ENCODE measurements at places on chromosomes 16 and 17. TPM values are rescaled to one million over a fixed set of nuclear protein-coding genes. Genes with fewer than 3 reads are reported as not detected.
A peak's percentile ranks its signal among the peaks of the same experiment; 100 is the strongest.

DNA sequence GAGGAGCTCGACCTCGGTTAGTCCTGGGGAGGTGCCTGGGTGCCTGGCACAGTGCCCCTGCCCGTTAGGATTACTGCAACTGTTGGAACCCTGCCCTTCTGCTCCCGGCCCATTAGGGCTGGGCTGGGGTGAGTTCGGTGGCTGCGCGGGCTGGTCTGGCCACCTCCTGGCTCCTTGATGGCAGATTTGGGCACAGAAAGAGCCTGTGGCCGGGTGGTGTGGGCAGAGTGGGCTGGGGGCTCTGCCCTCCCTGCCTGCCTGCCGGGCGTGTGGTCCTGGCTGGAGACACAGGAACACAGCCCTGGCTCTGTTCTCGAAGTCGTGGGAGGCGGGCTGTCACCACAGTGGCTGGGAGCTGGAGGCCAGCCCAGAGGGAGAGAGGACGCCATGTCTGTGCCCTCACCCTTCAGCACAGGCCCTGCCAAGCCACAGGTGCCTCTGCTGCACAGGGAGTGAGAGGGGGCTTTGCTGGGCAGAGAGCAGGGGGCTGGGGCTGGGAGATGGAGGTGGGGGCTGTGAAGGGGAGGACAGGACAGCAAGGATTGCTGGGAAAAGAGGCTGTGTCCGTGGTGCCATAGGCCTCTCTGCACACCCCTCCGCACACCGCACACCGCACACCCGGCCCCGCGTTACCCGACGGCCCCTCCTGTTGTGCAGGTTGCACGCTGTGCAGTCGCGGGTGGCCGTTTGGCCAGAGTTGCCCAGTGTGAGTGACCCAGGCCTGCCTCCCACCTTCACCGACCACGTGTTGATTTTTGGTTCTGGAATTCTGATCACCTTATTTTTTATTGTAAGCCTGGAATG is 236.6 kb upstream of the GSE1 start:
- H3K27me3 ChIP-seq = peaks cover 3% of the 10 kb centered on the region
- DNase-seq = no peak
- H3K4me3 ChIP-seq = no peak overlapping the region
- H3K4me1 ChIP-seq = peaks cover 39% of the 10 kb centered on the region
- no peak overlapping the region for H3K27ac ChIP-seq

DNA sequence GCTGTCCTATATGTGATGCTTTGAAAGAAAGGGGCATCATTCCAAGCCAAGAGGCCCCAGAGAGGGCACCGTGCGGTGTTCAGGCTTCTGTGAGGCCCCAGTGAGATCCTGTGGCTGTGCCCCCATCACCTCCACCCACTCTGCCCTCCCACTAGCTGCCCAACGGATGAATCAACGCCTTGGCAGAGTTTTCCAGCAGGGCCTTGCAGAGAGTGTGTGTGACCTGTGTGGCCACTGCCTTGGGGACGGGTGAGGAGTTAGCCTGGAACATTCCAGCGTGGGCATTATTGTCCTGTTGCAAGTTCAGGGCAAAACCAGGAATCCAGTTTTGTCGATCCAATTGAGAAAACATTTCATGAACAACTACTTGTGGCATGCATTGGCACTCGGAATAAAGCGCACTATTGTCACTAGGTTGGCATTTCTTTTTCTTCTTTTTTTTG is 53.7 kb downstream of the SF3B3 start:
- peak overlapping the region; percentile 62 for H3K4me3 ChIP-seq
- DNase-seq = peak; percentile 76

GRCh38 chr17:44385287-44386181 is 3.9 kb downstream of the ITGA2B start:
- H3K27me3 ChIP-seq = peaks cover 11% of the 10 kb centered on the region
- no peaks in the 10 kb centered on the region for H3K4me1 ChIP-seq
- no peak overlapping the region for H3K27ac ChIP-seq
- peak; percentile 29 for DNase-seq
- peak overlapping the region; percentile 75 for H3K4me3 ChIP-seq

- no peak overlapping the region for H3K4me3 ChIP-seq
- peaks cover 35% of the 10 kb centered on the region for H3K36me3 ChIP-seq
- H3K27ac ChIP-seq = peak overlapping the region; percentile 28
- H3K4me1 ChIP-seq = peaks cover 39% of the 10 kb centered on the region
Observed at GRCh38 chr16:28168991-28169554, 42.7 kb downstream of the XPO6 start.

The BCL6B gene
- total RNA-seq = not detected

DNA sequence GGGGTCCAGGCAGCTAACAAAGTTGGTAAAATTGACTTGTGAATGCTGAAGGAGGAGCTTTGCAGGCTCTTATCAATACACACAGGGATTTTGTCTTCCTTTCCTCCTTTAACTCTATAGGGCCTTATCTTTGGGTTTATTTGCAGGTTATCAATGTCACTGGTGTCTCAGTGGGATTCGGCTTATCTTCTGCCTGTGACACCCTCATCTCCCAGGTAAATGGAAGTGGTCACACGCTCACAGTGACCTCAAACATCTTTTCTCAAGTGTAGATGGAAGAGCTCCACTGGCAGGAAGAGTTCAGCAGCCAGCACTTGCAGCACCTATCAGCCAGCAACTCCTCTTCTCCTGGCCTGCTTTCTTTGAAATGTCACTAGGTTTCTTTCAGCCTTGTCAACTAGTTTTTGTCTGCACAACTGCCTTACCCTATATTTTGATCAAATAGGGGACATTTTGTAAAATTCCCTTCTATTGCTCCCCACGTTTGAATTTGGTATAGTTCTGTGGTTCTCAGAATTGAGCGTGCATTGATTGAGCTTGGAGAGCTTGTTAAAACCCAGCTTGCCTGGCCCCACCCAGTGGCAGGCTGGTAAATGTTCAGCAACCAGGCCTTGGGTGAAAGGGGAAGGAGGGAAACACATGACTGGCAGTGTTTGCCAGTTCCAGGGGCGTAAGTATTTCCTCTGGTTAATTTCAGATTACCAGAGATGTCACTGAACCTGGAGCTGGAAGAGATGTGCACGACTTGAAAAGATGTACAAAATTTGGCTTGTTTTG is 12.8 kb downstream of the SLC47A1 start:
- DNase-seq = no peak
- no peaks in the 10 kb centered on the region for H3K36me3 ChIP-seq
- H3K4me1 ChIP-seq = no peaks in the 10 kb centered on the region
- no peak overlapping the region for H3K4me3 ChIP-seq
- peaks cover 26% of the 10 kb centered on the region for H3K27me3 ChIP-seq

The SKAP1 gene
- not detected for total RNA-seq

DNA sequence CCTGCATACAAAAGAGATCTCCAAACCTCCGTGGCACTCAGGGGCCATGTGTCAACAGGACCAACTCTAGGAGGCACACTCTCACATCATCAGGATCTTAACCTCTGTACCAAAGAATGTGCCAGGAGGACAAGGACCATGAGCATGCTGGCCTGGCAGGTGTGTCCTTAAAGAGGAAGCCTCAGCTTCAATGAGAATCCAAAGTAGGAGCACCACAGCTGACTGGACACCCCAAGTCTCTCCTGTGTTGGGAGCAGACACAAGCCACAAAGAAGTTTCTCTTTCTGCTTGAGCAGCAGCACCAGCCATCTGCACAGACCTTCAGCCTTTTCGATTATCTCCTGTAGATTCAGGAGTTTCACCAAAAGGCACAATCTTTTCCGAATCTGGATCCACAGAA is 1734.5 kb downstream of the TP53TG3F start:
- H3K27me3 ChIP-seq = no peaks in the 10 kb centered on the region
- no peaks in the 10 kb centered on the region for H3K4me1 ChIP-seq
- no peak overlapping the region for H3K4me3 ChIP-seq
- no peak overlapping the region for H3K27ac ChIP-seq

- peaks cover 11% of the 10 kb centered on the region for H3K27me3 ChIP-seq
- H3K4me3 ChIP-seq = peak overlapping the region; percentile 43
- H3K4me1 ChIP-seq = peaks cover 59% of the 10 kb centered on the region
- no peak for DNase-seq
- peaks cover 33% of the 10 kb centered on the region for H3K36me3 ChIP-seq
Observed at GRCh38 chr16:75239542-75240122, 11.8 kb downstream of the BCAR1 start.

GRCh38 chr16:10169904-10170410 is 12.3 kb downstream of the GRIN2A start:
- no peak overlapping the region for H3K27ac ChIP-seq
- H3K27me3 ChIP-seq = no peaks in the 10 kb centered on the region
- H3K36me3 ChIP-seq = peaks cover 7% of the 10 kb centered on the region
- H3K4me1 ChIP-seq = peaks cover 75% of the 10 kb centered on the region

DNA sequence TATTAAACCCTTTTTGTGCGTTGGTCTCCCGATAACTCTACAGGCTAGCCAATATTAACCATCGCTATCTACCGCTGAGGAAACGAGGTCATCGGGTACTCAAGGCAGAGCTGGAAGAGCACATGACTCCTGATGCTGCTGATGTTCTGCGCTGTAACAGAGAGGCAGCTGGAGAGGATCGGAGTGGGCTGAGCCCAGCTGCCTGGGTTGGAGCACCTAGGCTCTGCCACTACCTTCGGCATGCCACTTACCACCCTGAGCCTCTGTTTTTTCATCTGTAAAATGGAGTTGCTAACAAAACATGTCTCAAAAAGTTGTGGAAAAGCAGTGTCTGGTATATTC is 432 bp upstream of the SLC46A1 start:
- no peaks in the 10 kb centered on the region for H3K4me1 ChIP-seq
- H3K27me3 ChIP-seq = peaks cover 32% of the 10 kb centered on the region

DNA sequence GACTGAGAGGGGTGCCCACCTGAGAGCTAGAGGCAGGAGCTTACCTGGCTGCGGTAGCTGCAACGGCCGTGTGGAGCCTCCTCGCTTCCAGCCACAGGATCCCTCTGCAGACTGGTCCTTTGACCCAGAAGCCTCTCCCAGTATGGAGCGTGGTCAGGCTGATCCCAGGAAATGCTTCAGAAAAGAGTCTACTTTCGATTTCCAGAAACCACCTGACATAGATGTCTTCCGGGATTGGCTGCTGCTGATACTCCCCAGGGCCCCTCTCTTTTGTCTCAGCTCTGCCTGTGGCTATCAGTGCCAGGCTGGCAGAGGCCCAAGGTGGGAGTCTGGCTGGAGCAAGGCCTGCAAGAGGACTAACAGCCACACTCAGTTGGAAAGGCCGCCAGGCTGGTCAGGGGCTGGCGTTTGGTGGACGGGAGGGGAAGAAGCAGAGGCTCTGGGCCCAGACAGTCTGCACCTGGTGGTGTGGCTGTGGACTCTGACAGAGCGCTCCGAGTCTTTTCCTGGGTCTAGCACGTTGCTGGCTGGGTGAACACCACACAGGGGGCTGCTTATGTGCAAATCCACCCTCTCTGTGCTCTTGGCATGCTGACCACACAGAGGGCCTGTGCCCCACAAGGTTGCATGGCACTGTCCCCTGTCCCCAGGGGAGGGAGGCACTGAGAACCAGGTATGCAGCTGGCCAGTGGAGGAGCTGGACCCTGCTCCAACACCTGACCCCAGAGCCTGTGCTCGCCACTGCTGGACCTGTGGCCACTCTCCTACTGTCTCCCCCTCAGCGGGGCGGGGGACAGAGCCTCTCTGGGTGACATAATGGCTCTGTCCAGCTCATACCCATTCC is at the start of gene LGALS3BP:
TSS of gene LGALS3BP (minus strand) at position 144 of the 844 bp plus-strand sequence. CDS start 2,732 bp downstream, outside the sequence.
- peak; percentile 51 for DNase-seq
- no peaks in the 10 kb centered on the region for H3K36me3 ChIP-seq
- H3K27ac ChIP-seq = peak within 1 kb of the TSS; percentile 18
- H3K4me1 ChIP-seq = peaks cover 6% of the 10 kb centered on the region
- no peaks in the 10 kb centered on the region for H3K27me3 ChIP-seq
- H3K4me3 ChIP-seq = peak within 1 kb of the TSS; percentile 54

- H3K27ac ChIP-seq = peak overlapping the region; percentile 57
- no peaks in the 10 kb centered on the region for H3K27me3 ChIP-seq
- H3K36me3 ChIP-seq = peaks cover 4% of the 10 kb centered on the region
- H3K4me3 ChIP-seq = no peak overlapping the region
Observed at GRCh38 chr16:75044800-75045361, 46.1 kb downstream of the ZNRF1 start.

The CDH1 gene
- 0.48 TPM for total RNA-seq

- no peak overlapping the region for H3K4me3 ChIP-seq
- no peak overlapping the region for H3K27ac ChIP-seq
- no peaks in the 10 kb centered on the region for H3K4me1 ChIP-seq
- H3K36me3 ChIP-seq = peaks cover 5% of the 10 kb centered on the region
- H3K27me3 ChIP-seq = 0 out of 2 replicates have a peak, but pooled peaks cover 2% of the 10 kb centered on the region
Observed at GRCh38 chr16:12688951-12689850, 114.5 kb downstream of the CPPED1 start.

The PEMT gene
- 43.6 TPM for total RNA-seq

DNA sequence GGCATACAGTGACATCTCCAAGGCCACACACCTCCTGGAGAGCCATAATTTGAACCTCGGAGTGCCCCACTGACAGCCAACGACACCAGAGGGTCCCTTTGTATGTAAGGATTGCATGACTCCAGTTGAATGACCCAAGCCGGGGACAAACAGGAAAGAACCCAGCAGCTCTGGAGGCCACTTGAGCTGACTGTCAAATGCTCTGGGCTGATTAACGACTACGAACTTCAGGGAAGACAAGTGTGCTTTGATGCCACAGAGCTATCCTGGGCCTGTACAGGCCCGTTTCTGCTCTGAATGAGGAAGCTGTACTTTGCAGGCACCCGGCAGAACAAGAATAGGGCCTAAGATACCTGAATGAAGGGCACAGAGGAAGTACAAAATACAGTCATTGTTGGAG is 404.6 kb downstream of the SLC39A11 start:
- peaks cover 5% of the 10 kb centered on the region for H3K27me3 ChIP-seq
- H3K36me3 ChIP-seq = peaks cover 3% of the 10 kb centered on the region
- no peak overlapping the region for H3K27ac ChIP-seq
- no peak overlapping the region for H3K4me3 ChIP-seq
- H3K4me1 ChIP-seq = peaks cover 50% of the 10 kb centered on the region

GRCh38 chr16:47026492-47026891 is 53.0 kb upstream of the DNAJA2 start:
- no peak overlapping the region for H3K27ac ChIP-seq
- no peaks in the 10 kb centered on the region for H3K36me3 ChIP-seq
- H3K4me1 ChIP-seq = no peaks in the 10 kb centered on the region
- peaks cover 5% of the 10 kb centered on the region for H3K27me3 ChIP-seq
- H3K4me3 ChIP-seq = no peak overlapping the region

The IST1 gene
- 128 TPM for total RNA-seq

- peaks cover 10% of the 10 kb centered on the region for H3K27me3 ChIP-seq
- H3K4me1 ChIP-seq = peaks cover 17% of the 10 kb centered on the region
- H3K36me3 ChIP-seq = no peaks in the 10 kb centered on the region
- no peak overlapping the region for H3K27ac ChIP-seq
- DNase-seq = peak; percentile 49
Observed at GRCh38 chr17:76506408-76507345, 5.5 kb upstream of the RHBDF2 start.

- DNase-seq = no peak
- no peaks in the 10 kb centered on the region for H3K27me3 ChIP-seq
- no peak overlapping the region for H3K27ac ChIP-seq
- no peaks in the 10 kb centered on the region for H3K36me3 ChIP-seq
- no peaks in the 10 kb centered on the region for H3K4me1 ChIP-seq
- H3K4me3 ChIP-seq = no peak overlapping the region
Observed at GRCh38 chr16:55204069-55204468, 119.9 kb upstream of the IRX6 start.

GRCh38 chr17:57401556-57402488 is 145.5 kb downstream of the MSI2 start:
- H3K4me3 ChIP-seq = no peak overlapping the region
- H3K27ac ChIP-seq = no peak overlapping the region
- no peak for DNase-seq
- no peaks in the 10 kb centered on the region for H3K36me3 ChIP-seq
- peaks cover 37% of the 10 kb centered on the region for H3K4me1 ChIP-seq
- no peaks in the 10 kb centered on the region for H3K27me3 ChIP-seq

The PRSS53 gene
- total RNA-seq = 2.6 TPM

The TRIM25 gene
- total RNA-seq = 38.8 TPM

The EVPLL gene
- not detected for total RNA-seq

GRCh38 chr16:66647866-66648265 is 43.4 kb downstream of the CMTM3 start:
- no peak overlapping the region for H3K27ac ChIP-seq
- H3K36me3 ChIP-seq = no peaks in the 10 kb centered on the region
- H3K27me3 ChIP-seq = no peaks in the 10 kb centered on the region
- no peak overlapping the region for H3K4me3 ChIP-seq
